ENCODE measurements at places on chromosomes 5 and 9.

GRCh38 chr9:128408963-128409431 is 11.7 kb upstream of the CERCAM start:
- DNase-seq = no peak

- DNase-seq = no peak
Observed at GRCh38 chr5:11012295-11012694, 251.3 kb upstream of the DAP start.

- no peak for DNase-seq
Observed at GRCh38 chr9:14240537-14240936, 73.4 kb downstream of the NFIB start.

- no peak for DNase-seq
Observed at GRCh38 chr5:165108809-165109208, 1603.4 kb downstream of the MAT2B start.

- DNase-seq = no peak
Observed at GRCh38 chr5:168685566-168685965, 106.4 kb upstream of the PANK3 start.

GRCh38 chr5:14528115-14528514 is 53.5 kb upstream of the OTULINL start:
- DNase-seq = no peak

DNA sequence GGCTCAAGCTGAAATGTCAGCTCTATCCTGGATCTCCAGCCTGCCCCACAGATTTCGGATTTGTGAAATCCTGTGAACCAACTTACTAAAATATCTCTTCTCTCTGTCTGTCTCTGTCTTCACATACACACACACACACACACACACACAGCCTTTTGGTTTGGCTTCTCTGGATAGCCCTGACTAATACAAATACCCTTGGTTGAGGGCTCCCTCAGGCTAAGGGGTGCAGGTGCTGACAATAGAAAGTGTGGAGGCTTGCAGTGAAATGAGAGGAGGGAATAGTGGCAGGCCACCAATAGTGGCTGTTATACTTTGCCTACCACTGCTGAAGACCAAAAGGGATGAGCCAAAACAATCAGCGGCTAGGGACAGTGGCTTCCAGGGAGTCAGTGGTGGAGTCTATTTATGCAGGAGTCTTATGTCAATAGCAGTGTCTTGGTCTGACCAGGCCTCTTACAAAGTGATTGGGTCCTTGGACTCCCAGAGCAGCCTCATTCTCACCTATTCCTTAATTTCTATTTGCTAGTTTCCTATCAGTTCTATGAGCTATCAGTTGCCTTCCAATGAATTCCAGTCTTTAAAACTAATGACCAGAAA is 93.2 kb upstream of the GAS1 start:
- DNase-seq = no peak

- no peak for DNase-seq
Observed at GRCh38 chr5:3456121-3456681, 139.4 kb upstream of the IRX1 start.

DNA sequence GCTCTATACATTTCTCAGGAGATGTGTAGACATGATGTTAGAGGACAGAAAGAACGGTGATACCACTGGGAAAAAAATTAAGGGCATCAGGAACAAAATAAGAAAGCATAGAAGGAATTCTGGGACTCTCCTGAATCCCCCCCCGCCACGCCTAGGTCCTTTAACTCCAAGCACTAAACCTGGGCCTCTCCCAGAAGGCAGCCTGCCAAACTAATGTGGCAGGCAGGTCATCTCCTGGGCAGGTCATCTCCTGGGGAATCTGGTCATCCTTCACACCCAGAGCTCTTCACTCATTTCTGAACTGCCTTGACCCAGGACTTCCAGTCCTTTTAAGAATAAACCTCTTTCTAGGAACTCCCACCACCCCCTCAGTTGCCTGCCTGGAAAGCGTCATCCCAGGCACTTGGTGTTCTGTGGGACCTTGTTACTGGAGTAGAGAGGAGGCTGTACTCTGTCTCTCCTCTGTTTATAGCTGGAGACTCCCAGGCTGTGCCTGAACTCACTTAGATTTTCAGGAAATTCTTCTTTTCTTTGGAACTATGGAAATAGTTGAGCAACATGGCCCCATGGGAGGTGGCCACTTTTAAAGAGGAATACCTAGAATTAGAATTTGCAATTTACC is 24.1 kb downstream of the PSAT1 start:
- no peak for DNase-seq

- DNase-seq = no peak
Observed at GRCh38 chr5:74040811-74041491, 415.0 kb downstream of the ARHGEF28 start.

GRCh38 chr5:55969956-55970355 is 24.8 kb downstream of the IL6ST start:
- no peak for DNase-seq

DNA sequence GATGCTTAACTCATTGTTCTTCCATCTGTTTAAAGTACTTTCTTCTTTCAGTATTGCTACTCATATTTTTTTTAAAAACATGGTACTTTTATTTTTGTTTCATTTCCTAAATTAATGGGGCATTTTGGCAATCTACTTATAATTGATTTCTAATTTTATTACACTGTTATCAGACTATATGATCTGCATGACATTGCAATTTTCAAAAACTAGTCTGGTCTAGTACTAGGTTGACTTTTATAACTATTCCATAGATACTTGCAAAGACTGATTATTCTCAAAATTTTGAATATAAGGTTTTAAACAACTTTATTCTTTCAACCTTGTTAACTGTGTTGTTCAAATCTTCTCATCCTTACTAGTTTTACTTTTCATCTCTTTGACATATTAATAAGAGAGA is 63.9 kb upstream of the MVB12B start:
- DNase-seq = no peak

DNA sequence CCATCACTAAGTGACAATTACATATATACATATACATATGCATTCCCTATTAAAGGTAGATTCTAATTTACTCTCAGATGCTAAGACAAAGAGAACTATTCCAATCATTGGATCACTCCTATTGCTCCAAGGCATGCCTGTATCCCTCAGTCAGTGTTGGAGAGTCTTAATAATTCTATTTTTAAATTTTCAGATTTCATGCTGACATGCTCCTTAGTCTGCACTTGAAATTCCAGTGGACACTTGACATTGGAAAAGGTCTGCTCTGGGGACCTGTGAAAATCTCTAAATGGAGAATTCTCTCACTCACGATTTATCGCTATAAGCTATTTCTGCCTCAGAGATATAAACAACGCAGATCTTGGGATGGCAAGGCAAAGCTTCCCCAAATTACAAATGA is 3.9 kb upstream of the FUBP3 start:
- DNase-seq = no peak

GRCh38 chr9:91120200-91120599 is 241.5 kb downstream of the AUH start:
- DNase-seq = no peak

- no peak for DNase-seq
Observed at GRCh38 chr5:113378081-113378480, 56.7 kb downstream of the TSSK1B start.

GRCh38 chr9:29514862-29515261 is 1941.6 kb upstream of the C9orf72 start:
- no peak for DNase-seq

DNA sequence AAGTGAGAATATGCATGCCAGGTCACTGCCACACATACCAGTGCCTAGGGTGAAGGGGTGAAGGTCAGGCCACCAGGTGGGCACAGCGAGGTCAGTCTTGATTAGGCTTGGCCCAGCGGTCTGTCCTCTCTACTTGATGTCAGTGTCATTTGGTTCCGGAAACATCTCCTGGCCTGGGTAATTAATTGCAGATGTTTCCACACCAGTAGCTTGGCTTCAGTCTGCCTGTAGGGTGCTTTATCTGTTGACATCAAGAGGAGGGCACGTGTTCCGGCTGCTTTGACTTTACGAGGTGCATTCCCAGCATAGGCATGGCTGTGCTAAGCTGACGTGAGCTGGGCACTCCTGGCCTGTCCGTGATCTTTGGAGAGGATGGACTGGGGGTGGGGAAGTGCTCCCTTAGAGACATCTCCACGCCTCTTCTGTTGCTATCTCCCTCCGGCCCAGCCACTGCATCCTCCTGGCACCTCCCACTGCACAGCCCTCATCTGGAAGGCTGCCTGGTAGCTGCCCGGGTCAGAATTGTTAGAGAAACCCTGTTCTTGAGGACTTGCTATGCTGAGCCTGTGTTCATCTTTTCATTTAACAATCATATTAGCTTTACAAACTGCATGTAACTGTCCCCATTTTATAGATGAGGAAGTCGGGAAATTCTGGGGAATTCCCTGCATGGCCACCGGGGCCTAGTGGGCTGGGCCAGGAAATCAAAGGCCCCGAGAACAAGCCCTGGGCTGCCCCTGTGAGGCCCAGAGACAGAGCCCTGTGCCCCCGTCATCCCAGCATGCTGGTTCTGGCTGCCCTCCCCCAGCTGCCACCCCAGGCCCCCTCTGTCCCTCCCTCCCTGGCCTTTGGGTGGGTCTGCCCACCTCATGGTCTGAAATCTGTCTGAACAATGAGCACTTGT is 29.1 kb downstream of the JADE2 start:
- no peak for DNase-seq

GRCh38 chr5:96075579-96076289 is 114.1 kb upstream of the ELL2 start:
- DNase-seq = no peak

DNA sequence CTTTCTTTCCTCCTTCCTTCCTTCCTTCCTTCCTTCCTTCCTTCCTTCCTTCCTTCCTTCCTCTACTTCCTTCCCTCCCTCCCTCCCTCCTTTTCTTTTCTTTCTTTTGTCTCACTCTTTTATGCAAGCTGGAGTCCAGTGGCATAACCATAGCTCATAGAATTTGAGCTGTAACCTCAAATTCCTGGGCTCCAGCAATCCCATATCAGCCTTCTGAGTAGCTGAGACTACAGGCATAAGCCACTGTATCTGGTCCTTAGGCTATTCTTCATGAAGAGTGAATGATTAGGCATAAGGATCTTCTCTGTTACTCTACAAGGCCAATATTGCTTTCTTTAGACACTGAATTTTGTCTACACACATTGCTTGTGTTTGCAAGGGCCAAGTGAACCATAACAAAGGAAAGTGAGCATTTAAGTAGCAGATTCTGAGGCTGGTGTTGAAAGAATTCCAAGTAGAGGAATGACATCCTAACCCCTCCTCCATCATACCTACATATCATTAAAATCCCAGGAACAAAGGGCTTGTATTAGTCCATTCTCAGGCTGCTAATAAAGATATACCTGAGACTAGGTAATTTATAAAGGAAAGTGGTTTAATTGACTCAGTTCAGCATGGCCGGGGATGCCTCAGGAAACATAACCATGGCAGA is 293.2 kb downstream of the HCN1 start:
- no peak for DNase-seq

DNA sequence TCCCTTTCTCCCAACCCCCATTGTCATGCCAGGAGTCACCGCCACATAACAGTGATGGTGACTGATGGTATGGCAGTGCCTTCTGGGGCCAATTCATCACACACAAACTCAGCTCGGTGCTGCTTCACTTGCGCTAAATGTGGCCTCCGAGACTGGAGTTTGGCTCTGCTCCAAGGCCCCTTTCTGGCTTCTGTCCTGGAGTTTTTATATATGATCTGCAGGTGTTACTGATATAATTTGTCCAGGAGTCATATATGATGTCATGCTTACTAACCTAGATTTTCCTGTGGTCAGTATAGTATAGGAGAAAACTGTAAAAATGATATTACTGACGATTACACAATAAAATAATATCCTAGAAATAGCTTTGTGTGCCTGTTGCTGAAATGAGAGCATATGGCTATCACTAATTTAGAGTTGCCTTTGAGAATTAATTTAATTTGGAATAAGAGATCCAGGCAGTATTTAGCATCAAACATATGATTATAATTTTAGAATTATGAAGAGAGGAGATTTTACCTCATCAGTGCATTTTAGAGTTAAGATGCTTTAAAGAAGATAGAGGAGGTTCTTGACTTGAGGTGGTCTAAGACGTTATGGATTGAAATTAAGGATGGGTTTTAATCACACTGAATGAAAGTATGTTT is 334.1 kb upstream of the CD180 start:
- DNase-seq = no peak

DNA sequence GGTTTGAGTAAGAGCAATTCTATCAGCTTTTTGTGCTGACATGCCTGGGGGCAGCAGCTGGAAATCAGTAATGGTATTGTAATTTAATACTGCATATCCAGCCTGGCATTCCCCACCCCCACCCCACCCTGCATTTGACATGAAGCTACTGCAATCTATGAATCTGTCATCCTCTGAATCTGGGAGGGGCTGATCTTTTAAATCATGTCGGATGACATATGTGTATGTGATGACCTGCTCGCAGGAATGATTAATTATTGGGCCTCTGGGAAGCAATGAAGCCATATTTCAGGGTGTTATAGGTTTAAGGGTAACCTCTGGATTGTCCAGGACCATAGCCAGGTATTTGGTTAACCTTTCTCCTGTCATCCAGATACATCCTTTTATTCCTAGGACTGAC is 64.6 kb upstream of the RASGRF2 start:
- DNase-seq = no peak

DNA sequence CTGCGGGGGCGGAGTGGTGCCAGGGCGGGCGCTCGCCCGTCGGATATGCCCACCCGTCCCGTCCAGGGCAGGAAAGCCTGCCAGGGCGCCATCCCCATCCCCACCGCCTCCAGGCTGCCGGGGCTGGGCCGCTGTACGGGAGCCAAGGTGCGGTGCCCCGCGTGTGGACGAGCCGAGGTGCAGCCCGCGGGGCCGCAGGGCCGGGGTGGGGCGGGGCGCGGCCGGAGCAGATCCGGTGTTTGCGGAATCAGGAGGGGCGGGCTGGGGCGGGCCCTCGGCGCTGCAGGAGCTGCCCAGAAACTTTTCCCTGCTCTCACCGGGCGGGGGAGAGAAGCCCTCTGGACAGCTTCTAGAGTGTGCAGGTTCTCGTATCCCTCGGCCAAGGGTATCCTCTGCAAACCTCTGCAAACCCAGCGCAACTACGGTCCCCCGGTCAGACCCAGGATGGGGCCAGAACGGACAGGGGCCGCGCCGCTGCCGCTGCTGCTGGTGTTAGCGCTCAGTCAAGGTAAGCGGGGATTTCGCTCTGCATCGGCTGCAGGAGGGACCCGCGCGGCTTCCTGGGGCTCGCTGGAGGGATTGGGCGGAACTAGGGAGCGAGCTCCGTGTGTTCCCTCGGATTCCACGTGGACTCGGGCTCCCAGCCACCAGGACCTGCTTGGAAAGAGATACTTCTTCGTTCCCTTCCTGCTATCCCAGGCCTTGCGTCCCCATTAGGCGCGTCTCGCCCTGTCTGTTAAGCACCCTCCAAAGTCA is at the start of gene ITGA2:
Gene ITGA2, plus strand, starts transcription at position 328 of the 756 bp plus-strand sequence. Its CDS starts 117 bp downstream, at position 445.
- DNase-seq = peak; percentile 19

GRCh38 chr5:157387683-157388093 is 72.3 kb upstream of the NIPAL4 start:
- no peak for DNase-seq

GRCh38 chr5:159095866-159096242 is 3.9 kb downstream of the EBF1 start:
- DNase-seq = no peak
